ENCODE measurements at places on chromosomes 13 and 19.

GRCh38 chr13:26299168-26299750 lies 45.3 kb downstream of the CDK8 start:
- DNase-seq = no peak

DNA sequence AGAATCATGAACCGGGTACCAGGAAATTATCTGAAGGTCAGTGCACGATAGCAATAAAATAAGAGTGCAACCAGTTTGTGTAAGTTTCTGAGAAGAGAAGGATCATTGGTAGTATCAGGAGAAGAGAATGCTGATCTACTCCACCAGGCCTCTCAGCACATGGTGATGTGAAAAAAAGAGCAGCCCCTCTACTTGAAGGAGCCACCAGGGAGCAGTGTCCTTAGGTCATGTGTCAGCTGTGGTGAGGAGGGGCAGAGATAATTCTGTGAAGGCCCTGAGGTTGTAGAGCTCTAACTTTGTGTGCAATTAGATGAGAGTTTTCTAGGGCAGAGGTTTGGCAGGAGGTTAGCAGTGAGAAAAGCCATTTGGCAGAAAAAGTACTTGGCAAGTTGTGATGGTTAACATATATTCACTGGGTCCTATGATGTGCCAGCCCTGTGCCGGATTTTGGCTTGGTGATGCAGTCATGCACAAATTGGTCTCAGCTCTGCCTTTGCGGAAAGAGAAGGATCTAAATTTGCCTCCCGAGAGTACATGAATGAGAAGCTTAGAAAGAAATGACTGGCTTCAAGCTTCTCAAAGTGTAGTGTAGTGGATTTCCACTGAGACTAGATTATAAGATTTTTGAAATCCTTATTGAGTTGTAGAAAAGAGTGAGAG lies 19.2 kb upstream of the ZC3H13 start:
- no peak for DNase-seq

DNA sequence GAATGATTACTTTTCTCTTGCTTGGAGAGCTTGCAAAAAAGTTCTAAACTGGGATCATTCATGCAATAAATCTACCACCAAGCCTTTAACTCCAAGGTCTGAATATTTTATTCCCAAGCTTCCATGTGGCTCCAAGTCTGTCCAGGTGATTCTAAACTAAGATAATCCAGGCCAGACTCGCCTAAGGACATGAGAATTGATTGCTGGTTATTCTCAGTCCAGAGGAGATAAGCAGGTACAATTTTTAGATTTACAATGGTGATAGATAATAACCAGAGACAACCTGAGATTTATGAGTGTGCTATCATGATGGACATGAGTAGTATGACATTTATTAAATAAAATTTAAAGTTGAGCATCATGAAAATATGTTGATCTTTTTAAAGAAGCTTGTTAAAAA lies 156.5 kb upstream of the SPRY2 start:
- DNase-seq = no peak

GRCh38 chr13:21608961-21609360 lies 5.0 kb upstream of the MICU2 start:
- no peak for DNase-seq

GRCh38 chr19:8366961-8367326 lies 3.0 kb downstream of the ANGPTL4 start:
- no peak for DNase-seq

DNA sequence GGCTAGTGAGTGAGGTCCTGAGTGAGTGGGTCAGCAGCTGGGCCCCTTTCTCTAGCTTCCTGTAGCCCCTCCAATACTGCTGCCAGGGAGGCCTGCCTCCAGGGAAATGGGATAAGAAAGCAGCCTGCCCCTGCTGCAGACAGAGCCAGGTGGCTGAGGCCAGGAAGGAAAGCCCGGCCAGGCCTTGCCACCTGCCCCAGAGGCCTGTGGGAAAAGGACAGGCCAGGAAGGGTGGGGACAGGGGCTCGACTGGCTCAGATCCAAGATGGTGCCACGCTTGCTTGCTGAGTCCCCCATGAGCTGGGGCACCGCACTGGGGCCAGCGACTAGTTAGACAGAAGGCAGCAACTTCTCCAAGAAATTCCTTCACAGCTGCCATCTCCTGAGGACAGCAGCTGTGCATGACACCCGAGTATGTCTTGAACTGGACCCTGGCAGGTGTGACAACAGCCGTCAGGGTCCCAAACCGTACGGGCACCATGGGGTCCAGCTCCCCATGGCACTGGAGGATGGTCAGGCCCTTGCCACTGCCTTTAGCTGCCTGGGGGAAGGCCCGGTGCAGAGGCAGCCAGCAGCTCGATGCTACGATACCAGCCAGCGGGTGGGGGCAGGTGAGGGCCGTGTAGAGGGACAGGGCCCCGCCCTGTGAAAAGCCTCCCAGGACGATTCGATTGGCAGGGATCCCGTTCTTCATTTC lies 5.1 kb upstream of the PRR36 start:
- no peak for DNase-seq

DNA sequence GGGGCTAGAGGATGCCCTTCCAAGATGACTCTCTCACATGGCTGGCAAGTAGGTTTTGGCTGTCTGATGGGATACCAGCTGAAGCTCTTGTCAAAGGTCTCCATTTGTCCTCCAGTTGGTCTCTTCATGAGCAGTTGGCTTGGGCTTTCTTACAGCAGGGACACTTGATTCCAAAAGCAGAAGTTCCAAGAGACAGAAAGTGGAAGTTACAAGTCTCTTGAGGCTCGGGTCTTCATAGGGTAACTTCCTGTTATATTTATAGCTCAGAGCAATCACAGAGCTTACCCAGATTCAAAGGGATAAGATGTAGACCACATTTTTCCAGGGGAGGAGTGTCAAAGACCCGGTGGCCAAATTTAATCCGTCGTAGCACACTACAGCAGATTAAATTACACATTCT lies 440.0 kb downstream of the RFC3 start:
- no peak for DNase-seq

- DNase-seq = no peak
These were observed 332 bp upstream of the SUPT20H start for GRCh38 chr13:37059848-37060192.

- DNase-seq = peak; percentile 90
These were observed 47.4 kb upstream of the RCBTB2 start for GRCh38 chr13:48580185-48580803.
